GM03348 (cell line): ENCODE measurements at places on chromosomes 1 and 21.

GRCh38 chr1:226870401-226871279 lies at the start of gene PSEN2:
Gene PSEN2 (plus strand): TSS chr1:226870616. CDS start chr1:226881908, 11,292 bp downstream.
- DNase-seq: peak; percentile 91

DNA sequence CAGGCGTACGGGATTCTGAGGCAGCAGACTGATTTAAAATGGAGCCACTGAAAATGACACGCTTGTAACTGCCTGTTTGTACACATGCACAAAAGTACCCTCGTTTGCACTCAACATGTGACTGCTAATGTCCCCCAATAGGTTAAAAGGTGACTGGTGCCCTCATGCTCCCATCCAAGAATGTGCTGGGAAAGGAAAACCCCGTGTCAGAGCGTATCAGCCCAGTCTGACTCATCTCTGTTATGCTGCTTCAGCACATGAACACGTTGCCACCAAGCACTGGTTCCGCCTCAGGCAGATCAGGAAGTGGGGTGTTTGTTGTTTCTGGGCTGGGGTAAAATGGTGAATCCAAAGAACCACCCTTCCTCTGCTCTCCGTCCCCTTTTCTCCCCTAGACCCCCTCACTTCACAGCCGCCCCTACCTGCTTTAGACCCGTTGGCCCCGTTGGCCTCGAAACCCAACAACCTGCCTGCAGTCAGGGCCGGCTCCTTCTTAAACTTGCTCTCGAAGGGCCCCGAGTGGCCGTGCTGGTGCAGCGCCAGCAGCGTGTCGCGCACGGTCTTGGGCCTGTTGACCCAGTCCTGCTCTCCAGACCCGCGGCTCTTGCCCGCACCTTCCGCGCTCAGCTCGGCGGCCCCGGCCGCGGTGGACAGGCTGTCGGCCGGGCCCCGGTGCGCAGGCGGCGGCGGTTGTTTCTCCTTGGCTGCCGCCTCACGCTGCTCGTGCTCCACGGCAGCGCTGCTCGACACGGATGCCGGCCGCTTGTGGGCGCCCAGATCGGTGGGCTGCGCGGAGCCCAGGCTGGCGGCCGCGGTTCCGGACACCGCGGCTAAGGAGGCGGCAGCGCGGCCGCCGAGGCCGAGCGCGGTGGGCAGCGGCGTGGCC lies 1.7 kb downstream of the IRF2BP2 start:
- DNase-seq: peak; percentile 69

GRCh38 chr1:92929461-92929860 lies 31.8 kb downstream of the DIPK1A start:
- no peak for DNase-seq

GRCh38 chr1:156642265-156643048 lies 540 bp downstream of the BCAN start:
- DNase-seq: no peak

- DNase-seq: no peak
Observed at GRCh38 chr1:245823408-245824147, 668.8 kb downstream of the KIF26B start.

DNA sequence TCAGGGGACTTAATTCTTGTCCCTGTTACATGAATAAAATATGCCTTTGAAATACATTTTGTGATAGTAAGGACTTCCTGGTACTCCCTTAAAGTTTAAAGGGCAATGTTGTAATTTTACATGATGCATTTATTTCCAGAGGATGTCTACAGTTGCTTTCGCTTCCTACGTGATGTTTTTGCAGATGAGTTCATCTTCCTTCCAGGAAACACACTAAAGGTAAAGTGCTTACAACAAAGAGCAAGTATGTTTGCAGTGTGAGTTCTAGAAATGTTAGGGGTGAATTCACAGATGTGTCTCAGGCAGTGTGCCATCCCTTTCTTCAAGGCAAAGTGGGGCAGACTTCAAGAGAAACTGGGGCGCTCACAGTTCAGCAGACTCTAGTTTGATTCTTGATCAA lies 31.2 kb downstream of the GNPAT start:
- DNase-seq: no peak

GRCh38 chr1:84352298-84353106 lies 45.8 kb upstream of the DNASE2B start:
- no peak for DNase-seq

DNA sequence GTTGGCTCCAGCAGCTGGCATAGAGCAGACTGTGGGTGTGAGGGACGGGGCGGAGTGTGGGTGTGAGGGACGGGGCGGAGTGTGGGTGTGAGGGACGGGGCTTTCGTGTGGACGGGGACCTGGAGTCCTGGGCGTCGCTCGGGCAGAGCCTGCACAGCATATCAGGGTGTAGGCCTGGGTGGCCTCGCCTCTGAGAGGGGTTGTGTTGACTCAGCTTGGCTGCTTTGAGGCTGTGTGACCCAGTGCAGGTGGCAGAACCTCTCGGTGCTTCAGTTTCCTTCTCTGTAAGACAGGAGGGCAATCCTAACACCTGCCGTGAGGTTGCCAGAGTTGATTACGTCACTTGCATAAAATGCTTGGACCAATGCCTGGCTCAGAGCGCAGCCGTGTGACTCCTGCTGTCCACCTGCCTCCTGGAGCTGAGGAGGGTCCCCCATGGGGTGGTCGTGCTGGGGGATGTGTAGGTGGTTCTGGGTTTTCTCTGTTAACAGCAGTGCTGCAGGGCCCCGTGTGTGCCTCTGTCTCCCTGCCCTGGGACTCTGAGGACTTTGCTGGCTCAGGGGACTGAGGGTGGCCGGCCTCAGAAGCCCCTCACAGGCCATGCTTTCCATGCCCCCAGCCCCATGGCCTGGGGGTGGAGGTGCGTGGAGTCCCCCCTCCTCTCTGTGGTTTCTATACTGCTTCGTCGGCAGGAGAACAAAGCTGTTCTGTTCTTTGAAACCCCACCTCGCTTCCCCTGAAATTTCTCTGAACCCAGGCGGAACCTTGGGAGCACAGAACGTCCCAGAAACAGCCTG lies 15.4 kb downstream of the PDXK start:
- DNase-seq: no peak

- DNase-seq: no peak
Observed at GRCh38 chr1:85656256-85656655, 52.0 kb downstream of the ZNHIT6 start.

DNA sequence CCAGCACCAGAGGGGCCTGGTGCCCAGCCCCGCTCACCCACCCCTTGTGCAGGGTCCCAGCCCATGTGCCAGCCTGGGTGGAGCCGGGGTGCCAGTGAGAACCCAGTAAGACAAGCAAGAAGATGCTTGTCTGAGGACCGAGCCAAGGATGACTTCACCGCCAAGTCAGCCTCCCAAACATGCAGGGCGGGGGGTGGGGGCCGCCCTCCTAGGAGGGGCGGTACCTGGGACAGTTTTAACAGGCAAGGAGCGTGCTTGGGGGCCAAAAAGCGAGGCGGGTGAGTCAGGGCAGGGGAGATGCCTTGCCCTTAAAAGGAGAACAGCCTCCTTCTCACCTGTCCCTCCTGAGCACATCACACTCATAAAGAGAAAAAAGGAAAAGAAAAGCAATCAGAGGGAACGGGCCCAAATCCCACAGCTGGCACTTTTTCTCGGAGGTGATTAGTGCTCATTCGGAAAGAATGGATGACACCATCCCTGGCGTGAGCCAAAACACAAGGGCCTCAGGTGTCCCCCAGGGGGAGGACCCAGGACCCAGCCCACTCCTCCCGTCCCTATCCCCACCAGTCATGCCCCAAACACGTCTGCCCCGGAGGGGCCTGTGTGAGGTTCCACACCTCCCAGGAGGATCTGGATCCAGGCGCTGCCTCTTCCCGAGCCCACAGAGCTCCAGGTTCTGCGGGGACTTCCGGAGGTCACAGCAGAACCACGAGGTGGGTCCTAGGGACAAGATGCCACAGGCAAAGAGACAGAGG lies 77.6 kb upstream of the IFFO2 start:
- DNase-seq: peak; percentile 87

GRCh38 chr1:14064649-14065442 lies 364.9 kb downstream of the PRDM2 start:
- DNase-seq: no peak

GRCh38 chr1:56552349-56552748 lies 27.0 kb downstream of the PLPP3 start:
- no peak for DNase-seq

GRCh38 chr1:61618755-61619154 lies 106.2 kb downstream of the TM2D1 start:
- no peak for DNase-seq

DNA sequence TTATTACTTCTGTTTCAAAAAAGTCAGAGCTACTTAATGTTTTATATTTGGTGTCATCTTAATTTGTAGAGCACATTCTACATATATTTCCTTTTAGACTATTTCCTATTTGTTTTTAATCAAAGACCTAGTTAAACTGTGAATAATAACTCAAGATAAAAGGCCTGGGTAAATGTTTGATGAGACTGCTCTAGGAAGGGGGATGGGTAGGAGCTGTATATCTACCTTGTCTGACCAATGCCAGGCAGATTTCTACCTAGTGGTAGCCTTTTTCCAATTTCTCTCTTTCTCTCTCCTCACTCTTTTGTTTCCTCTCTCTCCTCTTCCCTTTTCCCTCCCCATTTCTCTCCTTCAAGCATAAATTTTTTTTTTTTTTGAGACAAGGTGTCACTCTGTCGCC lies 31.9 kb upstream of the IVNS1ABP start:
- no peak for DNase-seq

DNA sequence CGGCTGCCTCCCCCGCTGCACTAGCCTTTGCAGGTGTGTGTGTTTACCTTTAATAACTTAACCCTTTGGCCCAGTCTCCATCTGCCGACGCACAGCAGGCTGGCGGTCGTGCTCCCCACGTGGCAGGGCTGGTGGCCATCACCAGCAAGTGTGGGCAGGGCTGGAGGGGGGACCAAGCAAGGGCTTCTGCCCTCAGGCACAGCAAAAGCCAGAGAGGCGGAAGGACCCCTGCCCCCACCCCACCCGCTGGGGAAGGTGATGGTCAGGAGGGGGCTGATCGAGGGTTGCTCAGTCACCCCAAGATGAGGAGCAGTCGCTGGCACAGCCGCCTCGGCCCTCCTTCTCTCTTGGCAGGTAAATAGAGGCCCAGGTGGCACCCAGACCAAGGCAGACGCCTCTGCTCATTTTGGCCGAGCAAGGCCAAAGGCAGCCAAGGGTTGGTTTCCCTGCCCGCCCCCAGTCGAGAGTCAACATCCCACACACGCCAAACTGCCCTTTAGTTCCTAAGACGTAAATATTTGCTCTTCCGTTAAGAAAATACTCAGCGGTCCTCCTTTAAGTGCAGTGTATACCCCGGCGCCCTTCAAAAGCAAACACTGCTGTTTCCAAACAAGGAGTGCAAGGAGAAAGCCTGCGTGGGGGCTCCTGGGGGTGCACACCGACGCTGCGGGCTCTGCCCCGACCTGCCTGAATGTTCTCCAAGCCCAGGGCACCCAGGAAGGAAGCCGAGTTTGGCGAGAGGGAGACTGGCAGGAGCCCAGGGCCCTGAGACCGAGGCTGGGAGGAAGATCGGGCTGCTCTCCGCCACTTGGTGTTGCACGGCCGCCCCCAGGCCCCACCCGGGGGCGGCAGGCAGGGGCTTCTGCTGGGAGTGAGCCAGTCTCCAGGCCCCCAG lies 82.7 kb downstream of the SIK1 start:
- no peak for DNase-seq

DNA sequence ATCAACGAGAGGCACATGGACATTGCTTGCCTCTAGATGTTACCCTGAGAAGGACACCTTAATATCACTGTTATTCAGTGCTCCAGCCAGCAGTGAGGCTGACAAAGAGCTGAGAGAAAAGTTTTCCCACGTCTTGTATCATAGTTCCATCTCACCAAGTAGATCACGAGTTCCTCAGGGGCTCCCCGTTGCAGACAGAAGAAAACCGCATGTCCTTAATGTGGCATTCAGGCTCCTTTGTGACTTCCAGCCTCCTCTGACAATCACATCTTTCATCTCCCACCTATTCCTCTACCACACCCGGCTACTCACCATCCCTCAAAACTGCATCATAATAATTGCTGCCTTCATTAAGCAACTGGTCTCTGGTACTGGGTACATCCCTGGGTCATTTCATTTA lies 75.3 kb downstream of the DMRTA2 start:
- DNase-seq: no peak

- no peak for DNase-seq
Observed at GRCh38 chr1:34265396-34265795, 88.7 kb downstream of the C1orf94 start.

- no peak for DNase-seq
Observed at GRCh38 chr21:42423685-42424084, 20.0 kb downstream of the UBASH3A start.

GRCh38 chr21:33368124-33368523 lies 35.1 kb upstream of the IFNGR2 start:
- no peak for DNase-seq

DNA sequence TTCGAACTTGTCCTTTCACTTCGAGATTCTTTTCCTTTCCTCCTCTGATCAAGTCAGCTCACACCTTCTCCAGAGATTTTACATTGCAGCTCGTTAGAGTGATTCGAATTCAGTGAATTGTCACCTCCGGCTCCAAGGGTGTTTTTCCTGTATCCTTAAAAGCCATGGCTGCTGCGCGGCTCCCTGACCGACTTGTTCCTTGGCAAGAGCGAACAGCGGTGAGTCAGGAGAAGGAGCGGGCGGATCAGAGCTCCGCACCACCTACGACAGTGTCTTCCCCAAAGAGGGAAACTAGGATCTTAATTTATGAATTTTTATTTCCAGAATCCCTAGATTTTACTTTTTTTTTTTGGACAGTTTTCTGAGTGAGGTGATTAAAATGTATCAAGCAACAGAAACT lies 204.4 kb upstream of the ADGRL2 start:
- DNase-seq: no peak

DNA sequence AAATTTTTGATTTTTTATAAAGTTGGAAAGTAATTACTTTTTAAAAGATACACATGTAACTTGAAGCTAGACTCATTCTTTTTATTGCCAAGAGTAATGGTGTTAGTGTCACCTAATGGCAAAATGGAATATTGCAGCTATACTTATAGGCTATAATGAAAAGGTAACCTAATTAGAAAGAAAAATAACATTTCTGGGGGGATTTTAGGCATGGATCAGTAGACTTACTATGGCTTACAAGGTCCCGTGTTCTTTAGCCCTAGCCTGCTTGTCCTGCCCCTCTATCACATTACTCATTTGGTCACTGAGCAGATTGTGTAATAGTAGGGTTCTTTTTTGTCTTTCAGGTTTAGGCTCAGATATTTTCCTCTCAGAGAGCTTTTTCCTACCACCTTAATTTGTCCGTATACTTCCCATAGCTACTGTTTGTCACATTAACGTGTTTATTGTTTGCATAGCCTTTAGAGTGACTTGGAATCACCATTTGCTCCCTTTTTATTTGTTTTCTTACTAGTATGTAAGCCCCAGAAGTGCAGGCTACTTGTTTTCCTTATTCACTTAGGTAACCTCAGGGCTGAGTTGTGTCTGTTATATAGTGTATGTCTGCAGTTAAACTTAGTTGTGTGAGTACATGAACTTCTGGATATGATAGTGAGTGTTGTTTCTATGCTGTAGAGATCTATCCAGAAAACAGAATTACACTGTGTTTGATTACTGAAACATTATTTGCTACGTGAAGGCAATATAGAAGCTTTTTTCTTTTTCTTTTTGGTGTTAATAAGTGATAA lies 58.7 kb downstream of the RABGAP1L start:
- DNase-seq: peak; percentile 36

GRCh38 chr1:10253755-10254154 lies 43.4 kb downstream of the KIF1B start:
- DNase-seq: peak; percentile 80

- no peak for DNase-seq
Observed at GRCh38 chr1:154329152-154329521, 3.8 kb downstream of the ATP8B2 start.

- no peak for DNase-seq
Observed at GRCh38 chr1:20282533-20282932, 8.1 kb upstream of the VWA5B1 start.
